Hematopoietic multipotent progenitor cell treated with erythropoietin and hydrocortisone succinate and interleukin-3 and kit ligand, for 15 days (in vitro differentiated cells): ENCODE measurements at places on chromosomes 12 and 14.

DNA sequence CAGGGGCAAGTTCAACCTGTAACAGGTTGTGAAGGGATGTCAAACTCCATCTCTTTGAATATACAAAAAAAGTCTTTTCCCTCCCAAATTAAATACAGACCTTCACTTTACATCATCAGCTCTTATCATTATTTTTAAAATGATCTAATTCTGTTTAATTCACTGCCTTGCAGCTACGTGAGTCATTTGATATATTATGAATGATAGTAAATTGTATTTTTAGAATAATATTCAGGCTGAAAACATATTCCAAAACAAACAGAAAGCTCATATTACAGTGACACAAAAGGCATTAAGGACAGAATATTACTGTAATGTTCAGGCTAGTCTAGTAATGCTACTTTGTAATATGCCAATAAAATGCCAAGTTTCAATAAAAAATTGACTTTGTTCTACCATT, 53.3 kb downstream of the BCAT1 start:
- no peak for DNase-seq

DNA sequence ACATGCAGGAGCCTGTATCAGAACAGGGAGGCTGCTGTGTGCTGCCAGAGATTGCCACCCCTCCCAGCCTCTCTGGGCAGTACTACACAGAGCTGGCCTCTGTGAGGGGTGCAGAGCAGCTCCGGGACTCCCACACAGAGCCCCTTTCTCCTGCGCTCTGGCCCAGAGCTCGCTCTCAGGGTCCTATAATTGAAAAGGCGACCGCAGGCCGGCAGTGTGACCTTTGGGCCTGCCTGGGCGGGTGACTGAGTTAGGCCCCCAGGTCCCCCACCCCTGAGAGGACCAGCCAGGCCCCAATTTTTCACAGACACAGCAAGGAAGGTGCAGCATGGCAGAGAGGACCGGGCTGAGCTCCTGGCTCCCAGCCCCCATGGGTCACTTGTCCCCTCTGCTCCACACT, 136.4 kb downstream of the ZFP36L1 start:
- DNase-seq, result no peak

GRCh38 chr12:12449533-12450025, 92.7 kb downstream of the BORCS5 start:
- no peak for DNase-seq

- DNase-seq, result peak; percentile 52
These were observed 59.4 kb downstream of the ZNF664 start for GRCh38 chr12:124032265-124032886.

- no peak for DNase-seq
These were observed 19.9 kb downstream of the HRK start for GRCh38 chr12:116861320-116861719.
